Left ventricle myocardium inferior (tissue), 1 donor: ENCODE measurements at places on chromosomes 13 and 19.
A peak's percentile ranks its signal among the peaks of the same experiment; 100 is the strongest.

- H3K36me3 ChIP-seq = no peaks in the 10 kb centered on the region
- no peak overlapping the region for H3K27ac ChIP-seq
- H3K4me3 ChIP-seq = no peak overlapping the region
- no peaks in the 10 kb centered on the region for H3K27me3 ChIP-seq
Measured at GRCh38 chr13:37168926-37169325, 63.5 kb upstream of the CSNK1A1L start.

- H3K4me3 ChIP-seq = no peak overlapping the region
- no peaks in the 10 kb centered on the region for H3K27me3 ChIP-seq
- DNase-seq = no peak
- peak overlapping the region; percentile 36 for H3K27ac ChIP-seq
- peaks cover 27% of the 10 kb centered on the region for H3K4me1 ChIP-seq
Measured at GRCh38 chr19:42198676-42199439, 18.6 kb downstream of the DEDD2 start.

GRCh38 chr13:43573361-43573740 lies 213.4 kb downstream of the ENOX1 start:
- peaks cover 16% of the 10 kb centered on the region for H3K4me1 ChIP-seq
- no peaks in the 10 kb centered on the region for H3K27me3 ChIP-seq
- DNase-seq = no peak
- H3K36me3 ChIP-seq = no peaks in the 10 kb centered on the region
- no peak overlapping the region for H3K27ac ChIP-seq
- H3K4me3 ChIP-seq = no peak overlapping the region

DNA sequence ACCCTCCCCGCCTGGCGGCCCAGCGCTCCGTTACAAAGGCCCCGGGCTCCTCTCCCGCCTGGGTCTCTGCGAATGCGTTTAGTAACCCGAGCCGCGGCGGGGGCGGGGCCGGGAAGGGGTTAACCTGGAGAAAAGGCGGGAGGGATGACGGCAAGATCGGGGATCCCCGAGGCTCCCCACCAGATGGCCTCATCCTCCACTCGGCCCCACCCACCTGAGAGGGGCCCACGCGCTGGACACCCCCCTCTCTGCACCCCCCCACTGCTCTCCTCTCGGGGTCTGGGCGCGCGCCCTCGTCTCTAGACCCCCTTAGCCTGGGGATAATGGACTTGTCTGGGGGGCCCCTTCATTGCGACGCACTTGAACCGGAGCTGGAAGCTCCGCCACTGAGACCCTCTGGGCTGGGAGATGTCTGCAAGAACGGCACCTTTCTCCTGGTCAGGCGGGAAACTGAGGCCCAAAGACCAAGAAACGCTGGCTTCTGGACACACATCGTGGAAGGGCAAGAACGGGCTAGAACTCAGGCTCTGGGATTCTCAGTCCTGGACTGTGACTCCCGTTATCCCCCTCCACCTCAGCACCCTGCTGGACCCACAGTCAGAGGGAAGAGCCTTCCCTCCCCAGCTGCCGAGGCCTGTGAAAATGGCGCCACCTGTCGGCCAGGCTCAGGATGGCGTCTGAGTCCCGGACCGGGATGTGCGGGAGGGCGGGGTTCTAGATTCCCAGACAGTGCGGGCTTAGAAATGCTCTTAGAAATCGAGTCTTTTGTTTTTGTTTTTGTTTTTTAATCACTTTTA lies 2.9 kb upstream of the LTBP4 start:
- H3K27me3 ChIP-seq = peaks cover 35% of the 10 kb centered on the region
- H3K4me3 ChIP-seq = peak overlapping the region; percentile 58
- H3K4me1 ChIP-seq = peaks cover 63% of the 10 kb centered on the region
- H3K36me3 ChIP-seq = no peaks in the 10 kb centered on the region

- H3K27ac ChIP-seq = no peak overlapping the region
- no peaks in the 10 kb centered on the region for H3K27me3 ChIP-seq
- H3K4me3 ChIP-seq = no peak overlapping the region
- peaks cover 60% of the 10 kb centered on the region for H3K36me3 ChIP-seq
Measured at GRCh38 chr19:49879243-49879963, 1.9 kb downstream of the TBC1D17 start.

GRCh38 chr13:51280379-51280940 lies 58.3 kb downstream of the FAM124A start:
- no peak for DNase-seq
- peaks cover 72% of the 10 kb centered on the region for H3K4me1 ChIP-seq
- peak overlapping the region; percentile 66 for H3K27ac ChIP-seq

DNA sequence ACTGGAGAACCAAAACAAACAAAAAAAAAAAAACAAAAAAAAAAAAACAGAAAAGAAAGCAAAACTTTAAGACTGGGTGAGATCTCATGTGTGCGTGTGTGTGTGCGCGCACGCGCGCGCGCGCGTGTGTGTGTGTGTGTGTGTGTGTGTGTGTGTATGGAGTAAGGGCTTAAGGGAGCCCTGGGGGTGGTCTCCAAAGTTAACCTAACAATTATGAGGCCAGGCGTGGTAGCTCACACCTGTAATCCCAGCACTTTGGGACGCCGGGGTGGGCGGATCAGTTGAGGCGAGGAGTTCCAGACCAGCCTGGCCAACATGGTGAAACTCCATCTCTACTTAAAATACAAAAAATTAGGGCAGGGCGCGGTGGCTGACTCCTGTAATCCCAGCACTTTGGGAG lies 46.7 kb downstream of the CYP4F22 start:
- H3K27me3 ChIP-seq = peaks cover 86% of the 10 kb centered on the region
- DNase-seq = no peak
- H3K36me3 ChIP-seq = no peaks in the 10 kb centered on the region
- H3K27ac ChIP-seq = no peak overlapping the region

GRCh38 chr19:11485245-11485837 lies 4.5 kb upstream of the ELAVL3 start:
- peaks cover 53% of the 10 kb centered on the region for H3K27me3 ChIP-seq
- DNase-seq = no peak
- peaks cover 27% of the 10 kb centered on the region for H3K4me1 ChIP-seq
- peaks cover 25% of the 10 kb centered on the region for H3K36me3 ChIP-seq

GRCh38 chr13:34108410-34108809 lies 290.5 kb downstream of the RFC3 start:
- no peaks in the 10 kb centered on the region for H3K4me1 ChIP-seq
- H3K36me3 ChIP-seq = no peaks in the 10 kb centered on the region
- no peak overlapping the region for H3K4me3 ChIP-seq
- no peak for DNase-seq
- H3K27me3 ChIP-seq = no peaks in the 10 kb centered on the region

DNA sequence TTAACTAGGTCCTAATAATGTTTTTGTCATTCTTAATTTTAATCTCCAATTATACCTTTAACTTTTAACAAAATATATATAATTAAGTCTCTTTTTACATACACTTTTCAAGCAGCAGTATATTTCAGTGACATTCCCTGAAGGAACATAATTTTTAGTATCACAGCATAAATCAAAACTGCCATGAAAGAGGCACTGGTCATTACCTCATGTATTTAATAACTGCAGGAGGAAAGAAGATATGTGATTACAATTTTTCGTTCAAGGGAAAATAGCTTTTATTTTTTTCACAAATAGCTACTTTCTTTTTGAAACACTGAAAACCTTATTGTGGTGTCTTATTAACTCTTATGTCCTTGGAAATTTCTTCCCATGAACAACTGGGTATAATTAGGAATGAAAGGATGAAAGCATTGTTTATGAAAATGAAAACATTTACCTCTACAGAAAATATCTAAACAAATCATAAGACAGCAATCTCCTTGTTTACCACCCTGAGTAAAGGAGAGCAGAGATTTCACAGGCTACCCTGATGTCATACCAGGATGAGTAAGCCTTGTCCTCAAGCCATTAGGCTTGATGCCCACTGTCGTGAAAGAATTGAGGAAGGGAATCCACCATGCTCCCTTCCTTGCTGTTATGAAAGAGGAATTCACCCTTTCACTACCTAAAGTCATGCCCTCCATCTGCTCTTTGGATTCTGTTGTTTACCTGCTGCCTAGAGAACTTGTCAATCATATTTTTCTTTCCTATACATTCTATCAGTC lies 877.2 kb upstream of the PCDH20 start:
- no peaks in the 10 kb centered on the region for H3K36me3 ChIP-seq
- no peak for DNase-seq
- no peak overlapping the region for H3K4me3 ChIP-seq
- H3K4me1 ChIP-seq = no peaks in the 10 kb centered on the region
- no peak overlapping the region for H3K27ac ChIP-seq
- H3K27me3 ChIP-seq = no peaks in the 10 kb centered on the region

DNA sequence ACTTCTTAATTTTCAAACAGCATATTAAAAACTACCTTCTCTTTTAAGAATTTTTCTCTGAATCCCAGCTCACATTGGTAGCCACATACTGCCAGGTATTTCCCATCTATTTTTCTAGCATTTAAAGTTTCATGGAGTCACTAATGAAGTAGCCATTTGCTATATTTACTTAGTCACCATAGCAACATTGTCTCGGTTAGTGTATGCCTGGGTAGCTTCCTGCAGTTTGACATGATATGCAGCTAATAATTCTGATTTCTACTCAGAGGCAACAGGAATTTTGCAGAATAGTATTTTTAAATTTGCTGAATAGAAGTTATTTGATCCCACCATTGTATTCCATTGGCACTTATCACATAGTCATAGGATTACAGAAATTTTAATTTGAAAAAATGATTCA lies 30.9 kb upstream of the KCTD4 start:
- H3K36me3 ChIP-seq = no peaks in the 10 kb centered on the region
- H3K27me3 ChIP-seq = no peaks in the 10 kb centered on the region
- no peak overlapping the region for H3K4me3 ChIP-seq

DNA sequence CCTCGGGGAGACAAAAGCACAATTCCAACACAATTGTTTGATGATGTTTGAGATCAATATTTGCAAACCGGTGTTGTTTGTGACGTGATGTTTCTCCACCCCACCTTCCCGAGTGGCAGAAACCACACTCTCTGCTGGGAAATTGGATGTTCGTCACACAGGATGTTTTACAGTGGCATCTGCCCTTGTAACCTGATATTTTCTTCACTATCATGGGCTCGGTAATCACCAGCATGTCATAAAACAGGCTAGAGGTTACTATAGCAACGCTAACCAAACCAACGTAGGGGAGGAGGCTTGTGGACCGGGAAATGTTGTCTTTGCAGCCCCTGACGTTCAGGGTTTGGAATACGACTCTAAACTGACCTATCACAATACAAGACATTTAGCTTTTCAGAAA lies 454.5 kb downstream of the IRS2 start:
- H3K4me3 ChIP-seq = no peak overlapping the region
- DNase-seq = no peak
- no peak overlapping the region for H3K27ac ChIP-seq

DNA sequence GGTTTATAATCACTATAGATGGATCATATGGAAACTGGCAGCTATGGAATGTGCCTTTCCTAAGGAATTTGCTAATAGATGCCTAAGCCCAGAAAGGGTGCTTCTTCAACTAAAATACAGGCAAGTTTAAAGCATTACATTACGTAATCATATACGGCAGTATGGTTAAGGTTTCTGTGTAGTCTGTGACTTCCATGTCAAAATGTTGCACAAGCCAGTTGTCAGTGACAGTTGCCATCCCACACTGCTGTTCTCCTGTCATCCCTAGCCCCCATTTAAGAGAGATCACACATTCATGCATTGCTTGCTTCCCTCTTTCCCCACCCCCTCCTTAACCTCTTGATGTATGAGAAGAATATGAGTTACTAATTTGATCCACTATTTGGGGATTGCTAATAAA lies 47.3 kb downstream of the BRCA2 start:
- no peaks in the 10 kb centered on the region for H3K36me3 ChIP-seq
- H3K4me1 ChIP-seq = no peaks in the 10 kb centered on the region
- no peak overlapping the region for H3K4me3 ChIP-seq
- no peak for DNase-seq

DNA sequence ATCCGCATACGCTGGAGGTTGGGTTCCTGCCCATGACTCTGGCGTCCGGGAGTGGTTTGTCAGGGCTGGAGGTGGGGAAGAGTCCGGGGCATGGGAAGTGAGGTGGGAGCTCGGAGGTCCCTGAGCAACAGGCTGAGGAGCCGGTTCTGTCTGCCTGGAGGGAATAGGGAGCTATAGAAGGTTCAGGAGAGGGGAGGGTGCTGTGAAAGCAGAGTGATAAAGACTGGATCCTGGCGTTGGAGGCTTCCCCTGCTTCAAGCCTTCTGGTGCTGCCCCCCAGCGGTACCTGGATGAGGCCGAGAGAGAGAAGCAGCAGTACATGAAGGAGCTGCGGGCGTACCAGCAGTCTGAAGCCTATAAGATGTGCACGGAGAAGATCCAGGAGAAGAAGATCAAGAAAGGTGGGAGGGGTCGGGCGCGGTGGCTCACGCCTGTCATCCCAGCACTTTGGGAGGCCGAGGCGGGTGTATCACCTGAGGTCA lies 2.6 kb downstream of the HMG20B start:
- no peak for DNase-seq
- no peak overlapping the region for H3K27ac ChIP-seq
- H3K36me3 ChIP-seq = peaks cover 2% of the 10 kb centered on the region

DNA sequence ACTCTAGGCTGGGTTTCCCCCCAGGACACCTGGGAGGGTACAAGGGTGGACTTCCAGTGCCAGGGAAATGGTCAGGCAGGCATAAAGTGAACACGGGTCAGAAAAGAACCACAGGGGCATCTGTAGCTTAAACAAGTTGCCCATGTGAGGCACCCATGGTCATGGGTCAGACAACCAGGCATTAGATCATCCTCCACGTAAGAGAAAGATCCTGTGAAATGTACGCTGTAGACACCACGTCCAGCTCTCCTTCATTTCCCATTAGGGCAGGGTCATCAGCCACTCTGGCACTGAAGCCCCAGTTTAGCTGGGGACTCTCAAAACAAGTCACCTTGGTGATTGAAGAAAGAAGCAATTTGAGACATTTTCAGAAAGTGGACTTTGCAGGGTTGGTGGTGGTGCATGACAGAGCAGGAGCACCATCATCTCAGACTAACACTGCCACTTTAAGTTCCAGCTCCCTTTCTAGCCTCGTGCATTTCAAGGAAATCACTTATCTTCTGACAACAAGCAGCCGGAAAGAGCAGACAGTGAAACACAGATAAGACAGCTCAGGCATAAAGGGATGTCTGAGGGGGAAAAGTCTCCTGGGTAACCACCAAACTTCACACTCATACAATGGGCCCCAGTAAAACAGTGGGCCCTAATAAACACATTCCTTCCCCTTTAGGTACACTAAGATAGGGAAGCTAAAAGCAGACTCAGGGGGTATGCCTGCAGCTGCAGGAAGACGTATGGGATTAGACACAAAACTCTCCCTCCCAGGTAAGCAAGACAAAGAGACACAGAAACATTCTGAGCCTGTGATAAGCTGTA lies 16.1 kb upstream of the SIGLEC6 start:
- no peaks in the 10 kb centered on the region for H3K36me3 ChIP-seq
- H3K27ac ChIP-seq = no peak overlapping the region
- H3K4me3 ChIP-seq = no peak overlapping the region
- no peak for DNase-seq
- no peaks in the 10 kb centered on the region for H3K4me1 ChIP-seq
- peaks cover 98% of the 10 kb centered on the region for H3K27me3 ChIP-seq
